ENCODE measurements at places on chromosomes 4 and X. TPM values are rescaled to one million over a fixed set of nuclear protein-coding genes. Genes with fewer than 3 reads are reported as not detected.

DNA sequence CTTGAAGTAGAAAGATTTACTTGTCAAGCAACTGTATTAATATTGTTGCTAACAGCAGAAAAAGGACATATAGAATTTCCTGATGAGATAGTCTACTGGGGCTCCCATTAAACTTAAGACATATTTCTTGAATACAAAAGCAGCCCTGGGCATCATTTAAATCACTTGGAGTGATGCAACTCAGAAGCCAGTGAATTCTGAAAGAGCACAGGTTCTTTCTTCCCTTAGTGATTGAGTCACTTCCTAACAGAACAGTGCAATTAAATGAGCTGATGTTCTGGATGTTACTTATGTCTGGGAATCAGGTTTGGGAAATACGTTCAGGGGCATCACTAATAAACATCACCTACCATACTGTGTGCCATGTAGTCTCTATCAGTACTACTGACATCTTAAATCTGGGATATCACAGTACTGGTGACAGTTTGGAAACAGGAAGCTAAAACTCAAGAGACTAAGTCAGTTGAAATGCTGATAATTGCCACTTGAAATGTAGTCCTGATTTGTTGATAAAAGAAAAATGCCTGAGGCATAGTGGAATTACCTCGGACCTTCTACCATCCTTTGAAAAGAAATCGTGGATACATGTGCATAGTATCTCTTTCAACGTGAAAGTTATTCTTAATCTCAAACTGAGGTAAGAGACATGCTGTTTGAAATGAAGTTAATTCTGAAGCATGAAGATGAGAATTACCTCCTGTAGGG is 249.2 kb upstream of the GPRIN3 start:
- DNase-seq: no peak

DNA sequence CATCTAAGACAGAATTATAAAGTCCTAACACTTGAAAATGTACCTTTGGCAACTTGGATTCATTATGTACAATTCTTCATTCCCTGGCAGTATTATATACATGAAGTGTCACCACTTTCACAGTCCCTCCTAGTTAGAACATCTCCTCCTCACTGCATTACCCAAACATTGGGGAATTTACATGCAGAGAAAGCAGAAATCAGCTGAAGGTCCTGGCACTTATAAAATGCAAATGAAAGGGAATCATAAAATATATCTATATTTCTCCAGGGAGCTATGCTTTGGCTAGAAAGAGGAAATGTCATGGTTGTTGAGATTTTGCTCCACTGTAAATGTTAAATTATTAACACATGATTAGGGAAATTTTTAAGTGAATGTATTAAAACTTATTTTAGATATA is 835.6 kb upstream of the SLIT2 start:
- DNase-seq: no peak

GRCh38 chrX:154046940-154047610 is 27.4 kb upstream of the IRAK1 start:
- no peak for DNase-seq

DNA sequence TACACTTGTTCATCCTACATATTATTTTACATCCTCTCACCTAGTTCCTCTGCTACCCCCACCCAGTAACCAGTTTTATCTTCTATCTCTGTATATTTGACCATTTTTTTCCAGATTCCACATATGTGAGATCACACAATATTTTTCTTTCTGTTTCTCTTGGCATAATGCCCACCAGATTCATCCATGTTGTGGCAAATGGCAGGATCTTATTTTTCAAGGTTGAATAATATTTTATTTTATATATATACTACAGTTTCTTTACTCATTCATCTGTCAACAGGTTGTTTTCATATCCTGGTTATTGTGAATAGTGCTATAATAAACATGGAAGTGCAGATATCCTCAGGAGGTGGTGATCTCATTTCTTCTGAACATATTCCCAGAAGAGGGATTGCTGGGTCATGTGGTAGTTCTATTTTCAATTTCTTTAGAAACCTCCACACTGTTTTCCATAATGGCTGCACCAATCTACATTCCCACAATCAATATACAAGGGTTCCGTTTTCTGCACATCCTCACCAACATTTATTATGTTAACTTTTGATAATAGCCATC is 48.2 kb downstream of the THAP9 start:
- no peak for DNase-seq

Gene SPARCL1
- total RNA-seq: 0.18 TPM

DNA sequence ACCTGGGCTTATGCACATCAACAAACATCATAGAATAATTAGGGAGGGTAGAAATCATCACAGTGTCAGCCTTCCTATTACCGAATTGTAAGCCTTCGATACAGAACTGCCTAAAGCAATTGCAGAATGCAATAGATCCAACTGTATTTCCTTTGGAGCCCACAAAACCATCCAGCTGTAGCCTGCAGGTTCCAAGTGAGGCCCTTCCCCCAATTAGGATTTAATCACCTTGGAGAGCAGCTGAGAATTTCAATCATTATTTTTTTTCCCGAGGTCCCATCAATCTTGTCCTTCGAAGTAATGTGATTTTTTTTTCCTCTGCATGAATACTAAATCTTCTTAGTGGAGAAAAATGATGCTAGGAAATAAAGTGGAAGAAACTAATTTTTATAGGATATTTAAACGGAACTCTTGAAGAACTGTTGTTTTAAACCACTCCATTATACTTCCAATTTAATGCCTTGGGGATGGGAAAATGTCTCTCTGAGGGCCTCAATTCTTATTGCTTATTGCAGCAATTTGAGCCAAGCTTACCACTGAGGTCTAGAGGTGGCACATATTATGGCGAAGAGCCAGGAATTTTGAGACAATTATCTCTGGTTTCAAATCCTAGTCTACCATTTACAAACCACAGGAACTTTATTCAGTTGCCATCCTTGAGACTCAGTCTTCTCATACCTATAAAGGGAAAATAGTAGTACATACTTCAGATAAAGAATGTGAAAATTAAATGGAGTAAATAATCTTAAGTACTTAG is 953.4 kb upstream of the IGFBP7 start:
- DNase-seq: peak; percentile 58

- no peak for DNase-seq
Measured at GRCh38 chrX:16134936-16135335, 11.6 kb downstream of the GRPR start.

Gene IGFBP7
- total RNA-seq: 2.3 TPM

- DNase-seq: no peak
Measured at GRCh38 chr4:122715221-122715620, 17.3 kb upstream of the BBS12 start.

GRCh38 chr4:1277667-1278665 is 11.7 kb upstream of the MAEA start:
- DNase-seq: no peak

GRCh38 chr4:2334826-2335728 is 73.2 kb upstream of the MXD4 start:
- DNase-seq: no peak

GRCh38 chr4:1986578-1987210 is 22.1 kb downstream of the NELFA start:
- no peak for DNase-seq

Gene XG
- total RNA-seq: not detected

Measured in SJCRH30 (cell line).